ENCODE measurements at places on chromosomes 1 and 21.
A peak's percentile ranks its signal among the peaks of the same experiment; 100 is the strongest.

DNA sequence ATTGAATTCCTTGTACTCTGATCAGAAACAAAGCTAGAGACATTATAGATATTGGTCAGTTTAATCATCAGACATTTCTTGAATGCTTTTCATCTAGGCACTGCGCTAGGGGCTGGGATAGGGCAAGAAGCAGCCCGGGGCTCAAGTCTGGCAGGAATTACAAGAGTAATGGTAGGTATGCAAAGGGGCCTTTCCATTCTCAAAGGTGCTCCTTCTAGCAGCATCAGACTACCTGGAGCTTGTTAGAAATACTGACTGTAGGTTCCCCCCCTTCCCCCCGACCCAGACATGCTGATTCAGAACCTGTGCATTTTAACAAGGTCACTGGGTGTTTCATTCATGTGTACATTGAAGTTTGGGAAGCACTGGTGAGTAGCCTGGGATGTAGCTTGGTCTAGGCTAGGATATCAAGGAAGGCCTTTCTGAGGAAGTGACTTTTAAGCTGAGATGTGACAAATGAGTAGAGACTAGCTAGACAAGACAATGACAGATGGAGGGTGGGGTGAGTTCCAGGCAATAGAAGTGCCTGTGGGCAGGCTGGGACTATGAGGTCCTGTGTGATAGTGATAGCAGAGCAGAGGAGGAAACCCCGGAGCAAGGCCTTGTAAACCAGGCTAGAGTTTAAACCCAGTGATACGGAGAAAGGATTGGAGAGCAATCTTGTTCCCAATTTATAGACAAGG lies 26.3 kb downstream of the NFASC start:
- no peak for DNase-seq

DNA sequence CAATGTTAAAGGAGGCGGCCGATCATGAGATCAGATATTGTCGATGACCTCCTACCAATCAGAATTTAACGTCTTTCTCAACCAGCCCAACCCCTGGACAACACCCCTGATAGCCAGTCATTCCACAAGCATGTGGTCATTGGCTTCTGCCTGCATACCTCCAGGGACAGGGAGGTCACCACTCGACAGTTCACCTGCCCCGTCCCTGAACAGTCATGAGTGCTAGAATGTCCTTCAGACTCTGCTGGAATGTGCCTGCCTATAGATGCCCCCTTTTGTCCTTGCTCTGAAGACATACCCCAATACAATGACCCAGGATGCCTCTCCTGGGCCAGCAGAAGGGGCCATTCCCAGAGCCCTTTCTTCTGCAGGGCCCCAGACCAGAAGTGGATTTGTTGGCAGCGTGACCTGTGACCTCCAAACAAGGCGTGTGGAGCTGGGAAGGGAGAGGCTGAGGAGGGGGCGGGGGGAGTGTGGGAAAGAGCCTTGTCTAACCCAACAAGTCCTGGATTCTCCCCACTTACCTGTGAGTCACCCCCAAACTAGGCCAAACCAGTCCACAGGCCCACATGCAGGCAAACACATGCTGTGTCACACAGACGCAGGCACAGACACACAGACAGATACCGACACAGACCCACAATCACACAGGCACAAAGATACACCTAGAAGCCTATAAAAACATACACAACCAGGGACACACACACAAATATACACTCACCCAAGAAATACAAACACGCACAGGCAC lies 2.2 kb downstream of the CRYBG2 start:
- no peak for DNase-seq

- no peak for DNase-seq
Observed at GRCh38 chr1:243939167-243939848, 89.3 kb upstream of the AKT3 start.

- no peak for DNase-seq
Observed at GRCh38 chr1:185435696-185436379, 118.8 kb upstream of the IVNS1ABP start.

DNA sequence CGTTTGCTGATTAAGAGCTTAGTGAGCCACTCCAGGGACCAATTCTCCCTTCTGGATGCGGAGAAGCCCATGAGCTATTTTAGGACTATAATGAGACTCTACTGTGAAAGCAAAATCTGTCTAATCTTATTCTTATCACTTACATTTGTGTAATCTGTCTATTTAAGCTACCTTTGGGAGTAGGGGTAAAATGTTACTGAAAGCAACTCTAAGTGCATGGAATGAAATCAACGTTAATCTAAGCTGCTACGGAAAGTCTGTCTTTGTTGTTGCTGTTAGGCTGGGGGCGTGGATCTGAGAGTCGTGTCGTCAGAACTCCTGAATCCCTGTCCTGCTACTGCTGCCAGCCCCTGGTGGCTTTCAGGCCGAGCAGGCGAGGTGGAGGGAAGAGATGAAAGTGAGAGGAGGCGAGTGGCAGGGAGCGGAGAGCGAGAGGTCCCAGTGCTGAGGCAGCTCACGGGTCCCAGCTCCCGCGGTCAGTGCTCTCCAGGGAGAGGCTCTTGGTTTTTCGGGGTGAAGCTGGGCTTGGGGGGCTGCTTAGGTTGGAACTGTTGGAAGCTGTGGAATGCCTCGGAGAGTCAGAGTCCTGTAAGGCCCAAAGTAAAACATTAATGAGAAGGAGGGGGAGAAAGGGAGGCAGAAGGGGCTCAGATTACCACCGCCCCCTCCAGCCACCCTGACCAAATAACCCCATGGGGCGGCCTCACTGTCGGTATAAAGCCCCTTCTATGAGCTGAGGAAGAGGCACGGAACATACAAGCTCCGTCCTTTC lies 53.9 kb downstream of the COQ8A start:
- DNase-seq: no peak

- no peak for DNase-seq
Observed at GRCh38 chr1:86183810-86184209, 27.2 kb upstream of the COL24A1 start.

GRCh38 chr1:4170548-4171340 lies 270.7 kb upstream of the C1orf174 start:
- DNase-seq: no peak

GRCh38 chr1:93328809-93329760 lies 16.6 kb upstream of the DR1 start:
- DNase-seq: no peak

- no peak for DNase-seq
Observed at GRCh38 chr21:14492931-14493330, 53.2 kb downstream of the SAMSN1 start.

DNA sequence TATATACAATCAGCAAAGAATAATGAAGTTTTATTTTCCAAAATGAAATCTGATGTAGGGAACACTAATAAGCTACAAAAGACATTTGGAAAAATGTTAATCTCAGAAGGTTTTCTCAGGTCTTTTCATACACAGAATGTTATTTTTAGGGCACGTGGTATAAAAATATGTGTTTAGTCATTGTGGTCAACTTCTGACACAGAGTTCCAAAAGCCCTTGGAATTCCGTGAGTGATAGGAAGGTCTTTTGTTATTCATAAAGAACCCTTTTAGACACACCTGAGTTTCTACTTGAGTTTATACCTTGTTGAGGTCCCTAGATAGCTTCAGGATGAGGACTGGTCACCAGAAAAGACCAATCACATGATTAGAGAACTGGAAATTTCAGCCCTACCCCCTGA lies 277.6 kb upstream of the NCAM2 start:
- DNase-seq: no peak

- no peak for DNase-seq
Observed at GRCh38 chr1:21894034-21894881, 42.9 kb downstream of the HSPG2 start.

GRCh38 chr1:171267391-171267790 lies 19.1 kb downstream of the FMO1 start:
- no peak for DNase-seq

GRCh38 chr1:159929155-159930051 lies 4.1 kb upstream of the TAGLN2 start:
- no peak for DNase-seq

- DNase-seq: no peak
Observed at GRCh38 chr1:205285381-205286101, 36.0 kb downstream of the NUAK2 start.

DNA sequence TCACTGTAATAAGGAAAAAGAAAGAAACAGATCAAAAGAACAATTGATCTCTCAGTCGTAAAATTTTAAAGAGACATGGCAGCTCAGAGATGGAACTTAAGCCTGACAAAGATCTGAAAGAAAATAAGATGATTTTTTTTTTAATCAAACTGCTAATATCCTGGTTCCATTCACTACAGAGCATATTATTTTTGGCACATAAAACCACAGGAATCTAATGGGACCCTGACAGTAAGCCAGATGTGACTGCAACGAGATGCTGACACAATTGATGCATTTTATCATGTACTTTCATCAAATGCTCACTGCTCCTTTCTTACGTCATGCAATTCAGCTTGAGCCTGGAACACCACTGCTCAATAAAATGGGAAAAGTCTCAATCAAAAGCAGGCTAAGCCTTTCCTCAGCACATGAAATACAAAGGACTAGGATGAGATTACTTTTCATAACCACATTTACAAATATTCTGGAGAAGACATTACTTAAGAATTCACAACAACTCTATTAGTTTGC lies 16.6 kb downstream of the GPATCH2 start:
- DNase-seq: no peak

DNA sequence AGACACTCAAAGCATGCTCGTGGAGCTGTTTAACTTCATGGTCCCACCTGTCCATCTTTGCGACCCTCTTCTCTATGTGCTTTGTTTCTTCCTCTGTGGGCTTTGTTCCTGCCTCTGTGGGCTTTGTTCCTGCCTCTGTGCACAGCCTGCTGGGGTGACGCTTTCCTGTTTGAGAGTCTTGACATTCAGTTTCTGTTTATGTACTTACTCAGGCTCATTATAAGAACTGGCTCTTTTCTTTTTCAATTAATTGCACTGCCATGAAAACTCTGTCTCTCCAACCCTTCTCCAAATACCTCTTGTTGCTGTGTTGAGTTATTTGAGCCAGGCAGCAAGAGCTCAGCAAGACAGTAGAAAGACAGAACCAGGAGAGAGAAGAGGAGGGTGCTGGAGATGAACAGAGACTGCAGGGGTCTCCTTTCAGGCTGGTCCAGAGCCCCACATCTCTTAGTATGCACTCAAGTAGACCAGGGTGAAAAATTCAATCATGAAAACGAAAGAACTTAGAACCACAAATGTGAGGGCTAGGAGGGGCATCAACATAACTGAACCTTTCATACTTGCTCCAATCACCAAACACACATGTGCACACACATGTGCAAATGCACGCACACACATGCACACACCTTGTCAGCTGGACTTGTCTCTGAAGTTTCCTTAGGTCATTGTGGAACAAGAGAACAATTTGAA lies 88.3 kb upstream of the SGIP1 start:
- DNase-seq: peak; percentile 15

- DNase-seq: no peak
Observed at GRCh38 chr1:153804112-153804511, 28.9 kb downstream of the SLC27A3 start.

DNA sequence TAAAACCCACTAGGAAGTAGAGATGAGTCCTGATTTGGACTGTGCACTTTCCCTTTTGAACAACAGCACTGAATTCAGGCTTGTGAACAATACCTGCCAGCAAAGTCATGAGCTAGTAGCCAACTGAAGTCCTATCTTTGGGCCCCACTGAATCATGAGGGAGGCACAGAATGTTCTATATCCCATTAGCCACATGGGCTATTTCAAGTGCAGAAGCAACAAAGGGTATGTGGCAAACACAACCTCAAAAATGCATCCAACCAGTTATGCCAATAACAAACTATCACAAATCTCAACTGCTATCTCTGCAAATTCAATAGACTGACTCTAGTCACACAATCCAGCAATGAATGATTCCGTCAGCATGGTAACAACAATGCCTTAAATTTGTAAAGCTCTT lies 276.0 kb downstream of the MRPL39 start:
- DNase-seq: no peak

GRCh38 chr21:35801391-35801790 lies 258.9 kb downstream of the SETD4 start:
- no peak for DNase-seq

DNA sequence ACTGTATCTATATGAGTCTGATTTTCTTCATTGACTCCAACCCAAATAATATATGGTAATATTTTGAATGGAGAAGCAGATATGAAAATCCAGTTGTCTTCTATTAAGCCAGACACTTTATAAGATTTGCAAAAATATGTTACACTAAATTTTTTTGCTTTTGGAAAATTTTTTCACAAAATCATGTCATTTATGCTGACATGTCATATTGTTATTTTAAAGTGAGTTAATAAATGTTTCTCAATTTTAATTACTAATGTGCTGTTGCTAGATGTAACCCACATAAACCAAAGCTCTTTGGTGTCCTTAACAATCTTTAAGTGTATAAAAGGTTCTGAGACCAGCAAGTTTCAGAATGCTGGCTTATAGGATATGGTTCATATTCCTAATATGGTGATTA lies 142.5 kb downstream of the HS2ST1 start:
- DNase-seq: no peak

GRCh38 chr21:35144978-35145377 lies 95.9 kb upstream of the RUNX1 start:
- DNase-seq: no peak
